ENCODE measurements at places on chromosomes 6 and 20.

DNA sequence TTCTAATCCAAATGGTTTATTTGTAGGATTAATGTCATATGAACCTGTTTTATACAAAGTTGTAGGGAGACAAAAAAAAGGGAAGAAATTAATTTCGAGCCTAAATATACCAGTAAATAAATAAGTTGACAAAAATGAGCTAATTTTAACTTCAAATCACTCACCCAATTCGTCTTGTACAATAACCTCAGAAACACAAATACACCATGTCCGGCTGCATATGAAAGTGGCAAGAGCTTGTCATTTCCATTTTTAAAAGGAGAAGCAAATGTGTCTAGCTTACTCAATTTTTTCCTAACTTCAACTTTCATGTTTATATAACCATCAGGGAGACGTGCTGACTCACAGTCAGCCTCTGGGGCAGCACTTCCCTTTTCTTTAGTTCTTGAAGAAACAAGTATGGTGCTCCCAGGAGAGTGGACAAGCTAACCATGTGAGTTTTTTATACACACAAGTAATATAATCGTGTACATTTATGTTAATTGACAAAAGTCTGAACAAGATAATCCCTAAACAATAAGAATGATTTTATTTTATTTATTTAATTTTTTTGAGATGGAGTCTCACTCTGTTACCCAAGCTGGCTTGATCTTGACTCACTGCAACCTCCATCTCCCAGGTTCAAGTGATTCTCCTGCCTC, 55.5 kb upstream of the SGK1 start:
- DNase-seq: no peak

GRCh38 chr20:37418591-37419109, 72.7 kb downstream of the SRC start:
- no peak for DNase-seq

DNA sequence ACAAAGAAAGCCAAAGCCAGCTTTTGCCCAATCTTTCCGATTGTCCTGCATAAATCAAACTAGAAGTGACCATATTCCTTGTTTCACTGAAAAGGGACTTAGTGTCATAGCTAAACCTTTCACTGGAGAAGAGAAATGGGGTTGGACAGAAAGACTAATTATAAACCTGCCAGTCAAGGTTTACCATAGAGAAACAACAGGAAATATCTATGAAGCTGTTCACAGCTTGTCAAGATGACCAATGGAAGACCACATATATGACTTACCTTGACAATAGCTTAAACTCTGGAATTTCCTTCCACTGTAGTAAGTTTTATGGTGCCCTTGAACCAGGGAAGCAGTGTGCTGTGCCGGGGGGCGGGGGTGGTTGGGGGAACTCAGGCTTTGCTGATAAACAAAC, 107.7 kb upstream of the PHACTR1 start:
- DNase-seq: no peak

DNA sequence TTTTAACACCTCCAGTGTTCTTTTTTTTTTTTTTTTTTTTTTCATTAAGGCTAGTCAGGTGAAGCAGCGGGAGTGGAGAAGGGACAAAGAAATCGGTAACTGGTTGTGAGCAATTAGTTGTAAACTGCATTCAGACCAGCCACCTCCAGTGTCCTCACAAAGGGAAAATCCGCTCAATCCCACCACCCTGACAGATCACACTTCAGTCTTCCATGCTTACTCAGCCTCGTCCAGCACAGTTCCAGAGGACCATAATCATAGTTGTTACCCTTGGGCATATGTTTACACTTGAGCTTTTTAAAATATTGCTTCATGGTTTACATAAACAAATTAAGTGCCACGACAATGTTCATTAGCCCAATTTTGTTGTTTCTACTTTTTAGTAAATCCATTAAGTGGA, 10.2 kb downstream of the DYNLRB1 start:
- no peak for DNase-seq
